Astrocyte of the cerebellum (primary cell): ENCODE measurements at places on chromosomes 3 and 15.

DNA sequence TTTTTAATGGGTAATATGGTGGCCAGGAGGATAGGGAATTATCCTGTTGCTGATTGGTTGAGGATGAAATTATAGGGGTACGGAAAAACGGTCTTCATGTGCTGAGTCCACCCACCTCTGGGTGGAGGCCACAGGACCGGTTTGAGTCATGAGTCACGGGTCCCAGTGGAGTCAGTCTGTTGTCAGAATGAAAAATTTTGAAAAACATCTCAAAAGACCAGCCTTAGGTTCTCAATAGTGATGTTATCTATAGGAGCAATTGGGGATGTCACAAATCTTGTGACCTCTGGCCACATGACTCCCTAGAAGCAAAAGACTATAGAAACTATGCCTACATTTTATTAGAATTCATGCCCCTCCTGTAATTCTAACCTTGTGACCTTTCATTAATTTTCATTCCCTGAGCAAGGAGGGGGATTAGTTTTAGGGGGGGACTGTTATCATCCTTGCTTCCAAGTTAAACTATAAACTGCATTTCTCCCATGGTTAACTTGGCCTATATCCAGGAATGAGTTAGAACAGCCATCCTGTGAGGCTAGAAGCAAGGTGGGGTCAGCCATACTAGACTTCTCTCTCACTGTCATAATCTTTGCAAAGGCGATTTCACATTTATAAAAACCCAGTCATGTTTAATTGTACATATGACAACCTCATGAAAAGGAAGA, 101.2 kb downstream of the TCF12 start:
- no peak for DNase-seq

DNA sequence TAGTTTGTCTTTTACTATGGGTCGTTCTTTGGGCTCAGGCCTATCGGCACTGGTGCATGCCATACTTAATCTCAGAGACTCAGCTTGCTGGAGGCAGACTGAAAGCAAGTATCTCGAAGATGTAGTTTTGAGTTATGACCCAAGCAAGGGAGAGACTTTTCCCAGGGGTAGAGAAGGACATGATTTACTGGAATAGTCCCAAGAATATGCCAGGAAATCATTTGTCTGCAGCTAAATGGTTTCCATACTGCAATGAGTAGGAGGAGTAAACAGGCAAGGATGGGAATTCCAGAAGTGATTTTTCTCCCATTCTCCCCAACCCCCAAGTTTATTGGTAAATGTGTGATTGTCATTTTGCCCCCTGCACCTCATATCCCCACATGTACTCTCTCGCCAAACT, 35.4 kb upstream of the LACTB start:
- no peak for DNase-seq

- no peak for DNase-seq
Observed at GRCh38 chr15:75759416-75760130, 46.9 kb upstream of the CSPG4 start.

- no peak for DNase-seq
Observed at GRCh38 chr3:195811756-195812155, at the start of gene MUC4. Gene MUC4 (minus strand): TSS chr3:195811929. CDS start chr3:195811817, 112 bp downstream.

GRCh38 chr15:99953886-99954285, 220.6 kb upstream of the LYSMD4 start:
- DNase-seq, result no peak

- no peak for DNase-seq
Observed at GRCh38 chr3:66260431-66260830, 39.6 kb downstream of the SLC25A26 start.

DNA sequence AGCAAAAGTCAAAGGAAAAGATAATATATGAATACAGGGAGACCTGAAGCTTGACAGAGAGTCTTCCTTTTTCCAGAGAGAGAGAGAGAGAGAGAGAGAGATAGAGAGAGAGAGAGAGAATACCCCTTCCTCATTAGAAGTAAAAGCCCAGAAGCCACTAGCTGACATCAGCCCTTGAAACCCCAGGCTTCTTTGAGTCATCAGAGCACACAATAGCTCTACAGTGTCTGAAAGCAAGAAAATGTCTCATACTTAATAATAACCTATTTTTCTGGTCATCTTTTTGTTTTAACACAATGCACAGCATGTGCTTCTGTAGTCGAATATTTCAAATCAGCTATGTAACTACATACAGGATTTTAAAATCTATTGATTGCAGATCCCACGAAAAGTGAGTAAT, 109.2 kb upstream of the NANOGP8 start:
- no peak for DNase-seq

- DNase-seq, result no peak
Observed at GRCh38 chr3:16608816-16609215, 3.6 kb upstream of the DAZL start.

GRCh38 chr3:189512821-189513220, 118.4 kb upstream of the TP63 start:
- no peak for DNase-seq

DNA sequence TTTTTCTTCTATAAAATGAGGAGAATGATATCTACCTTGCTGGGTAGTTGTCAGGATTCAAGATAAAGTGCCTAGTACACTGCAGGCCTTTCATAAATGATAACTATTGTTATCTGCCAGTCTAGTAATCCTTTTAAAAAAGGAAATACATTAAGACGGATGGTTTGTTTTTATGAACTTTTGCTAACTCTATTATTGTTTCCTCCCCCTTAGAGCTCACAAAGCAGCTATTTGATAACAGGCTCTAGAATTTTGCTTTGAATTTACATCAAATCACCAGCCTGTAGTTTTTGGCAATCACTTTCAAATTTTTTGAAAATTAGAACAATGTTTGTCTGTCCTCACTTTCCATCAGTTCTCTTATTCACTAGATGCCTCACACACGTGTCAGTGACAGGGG, 39.8 kb downstream of the BLM start:
- no peak for DNase-seq

DNA sequence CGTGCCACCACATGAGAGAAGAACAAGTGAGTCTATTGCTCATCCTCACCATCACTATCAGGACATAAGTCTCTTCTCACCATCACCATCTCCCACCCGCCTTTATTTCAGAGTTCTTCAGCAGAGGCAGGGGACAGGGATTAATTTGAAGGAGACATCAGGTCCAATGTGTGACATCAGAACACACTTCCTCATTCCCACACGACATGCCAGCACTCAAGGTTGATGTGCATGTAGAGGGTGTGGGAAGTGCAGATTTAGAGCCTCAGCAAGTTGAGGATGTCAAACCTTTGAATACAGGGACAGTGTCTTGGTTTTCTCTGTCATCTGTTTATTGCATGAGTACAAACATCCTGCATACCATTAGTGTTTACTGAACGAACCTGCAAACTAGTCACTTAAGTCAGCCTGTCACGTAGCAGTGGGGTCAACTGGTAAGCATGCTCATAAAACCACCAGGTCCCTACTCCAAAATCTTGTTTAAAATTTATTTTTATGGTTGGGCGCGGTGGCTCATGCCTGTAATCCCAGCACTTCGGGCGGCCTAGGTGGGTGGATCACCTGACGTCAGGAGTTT, 104.4 kb downstream of the MYLK start:
- DNase-seq, result no peak

DNA sequence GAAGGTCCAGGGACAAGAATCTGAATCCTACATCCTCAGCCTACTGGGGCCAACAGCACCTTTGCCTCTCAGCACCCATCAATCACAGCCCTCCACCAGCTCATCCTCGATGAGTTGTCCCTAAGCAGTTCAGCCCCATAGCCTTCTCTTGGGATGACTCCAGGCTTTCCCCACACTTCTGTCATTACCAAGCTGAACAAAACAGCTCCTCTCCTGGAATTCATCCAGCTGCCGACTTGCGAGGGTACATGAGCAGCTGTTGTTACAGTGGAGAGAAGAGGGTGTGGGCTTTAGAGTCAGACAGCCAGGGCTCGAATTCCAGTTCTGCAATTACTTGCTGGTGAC, 69.0 kb upstream of the THBS1 start:
- DNase-seq, result no peak

GRCh38 chr15:57573151-57573550, 18.6 kb upstream of the MYZAP start:
- no peak for DNase-seq
